LHCN-M2 (cell line): ENCODE measurements at places on chromosomes 5 and 9.

DNA sequence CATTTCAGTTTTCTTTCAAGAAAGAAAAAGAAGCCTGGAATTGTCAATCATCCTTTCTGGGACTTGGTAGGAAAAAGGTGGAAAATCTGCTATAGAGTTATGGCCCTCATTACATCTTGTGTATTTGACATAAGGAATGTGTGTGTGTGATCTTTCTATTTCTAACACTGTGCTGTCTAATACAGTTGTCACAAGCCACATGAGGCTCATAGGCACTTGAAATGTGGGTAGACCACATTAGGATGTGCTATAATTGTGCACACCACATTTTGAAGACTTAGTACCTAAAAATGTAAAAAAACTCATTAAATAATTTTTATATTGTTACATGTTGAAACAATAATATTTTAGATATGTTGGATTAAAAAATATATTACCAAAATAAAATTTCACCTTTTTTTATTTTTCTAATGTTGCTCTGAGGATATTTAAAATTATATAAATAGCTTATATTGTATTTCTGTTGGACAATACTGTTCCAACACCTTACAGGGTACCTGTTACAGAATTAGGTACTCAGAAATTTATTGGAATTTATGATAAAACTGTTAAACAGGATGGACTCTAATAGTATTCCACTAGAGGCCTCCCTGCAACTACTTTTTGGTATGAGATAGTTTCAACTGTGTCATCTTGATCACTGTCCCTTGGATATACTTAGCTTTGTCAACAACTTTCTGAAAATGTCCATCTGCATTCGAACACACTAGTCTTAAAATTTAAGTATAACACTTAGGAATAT, 18.4 kb downstream of the MSANTD3 start:
- DNase-seq: no peak

DNA sequence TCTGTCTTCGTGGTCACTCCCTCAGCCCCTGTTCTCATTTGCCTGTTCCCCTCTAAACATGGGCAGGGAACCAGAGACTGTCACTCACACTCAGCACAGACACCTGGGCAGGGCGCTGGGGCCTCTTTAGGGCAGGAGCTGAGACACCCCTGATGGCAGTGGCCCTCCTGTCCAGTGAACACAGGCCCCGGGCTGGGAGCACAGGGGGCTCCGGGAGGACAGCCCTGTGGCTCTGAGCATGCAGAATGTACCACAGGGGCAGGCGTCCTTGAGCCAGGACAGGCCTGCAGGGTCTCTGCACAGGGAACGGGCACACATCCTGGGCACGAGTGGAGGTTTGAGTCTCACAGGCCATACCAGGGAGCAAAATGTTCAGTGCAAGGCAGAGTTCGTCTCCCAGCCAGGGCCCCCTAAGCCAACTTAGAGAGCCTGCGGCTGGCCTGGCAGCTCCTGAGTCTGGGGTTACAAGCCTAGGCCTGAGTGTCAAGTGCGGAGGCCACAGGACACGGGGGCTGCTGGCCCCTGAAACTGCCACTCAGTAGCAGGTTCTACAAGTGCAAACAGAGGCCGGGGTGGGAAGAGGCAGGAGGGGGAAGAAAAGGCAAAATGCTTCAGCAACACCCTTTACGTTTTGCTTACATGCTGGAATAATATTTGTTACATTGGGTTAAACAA, 55.9 kb upstream of the NKD2 start:
- no peak for DNase-seq

DNA sequence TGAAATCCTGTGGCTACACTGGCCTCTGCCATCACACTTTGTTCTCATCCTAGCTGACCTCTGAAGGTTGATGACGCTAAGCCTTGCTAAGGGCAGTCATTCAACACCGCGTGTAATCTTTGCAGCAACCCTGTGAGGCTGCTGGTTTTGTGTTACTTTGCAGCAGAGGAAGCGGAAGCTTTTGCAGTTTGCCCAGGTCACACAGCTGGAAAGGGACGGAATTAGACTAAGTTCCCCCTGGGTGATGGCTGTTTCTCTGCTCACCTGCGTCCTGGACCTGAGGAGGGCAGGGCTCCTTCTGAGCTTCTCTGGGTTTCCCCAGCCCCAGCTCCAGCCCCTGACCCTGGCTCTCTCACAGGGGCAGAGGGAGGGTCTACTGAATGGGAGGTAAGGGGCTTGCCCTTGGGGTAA, 7.3 kb upstream of the SLC25A51 start:
- no peak for DNase-seq

DNA sequence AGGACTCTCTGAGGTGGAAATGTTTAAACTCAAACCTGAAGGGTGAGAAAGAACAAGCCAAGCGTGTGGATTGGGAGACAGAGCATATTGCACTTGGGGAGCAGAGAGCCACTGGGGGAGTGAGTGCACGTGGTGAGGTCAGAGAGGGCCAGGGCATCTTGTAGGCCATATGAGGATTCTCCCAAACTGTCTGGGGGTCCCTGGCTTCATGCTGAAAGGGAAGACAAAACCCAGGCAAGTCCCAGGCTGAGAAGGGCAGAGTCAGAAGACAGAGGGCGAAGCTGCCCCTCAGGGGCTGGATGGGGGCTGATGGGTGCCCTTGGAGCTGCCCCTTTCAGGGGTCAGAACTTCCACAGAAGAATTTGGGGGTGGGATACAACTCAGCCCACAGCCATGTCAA, 215.3 kb upstream of the S1PR3 start:
- DNase-seq: no peak

GRCh38 chr9:101119206-101119819, 90.8 kb downstream of the PLPPR1 start:
- no peak for DNase-seq

GRCh38 chr5:84885485-84886258, 501.0 kb upstream of the EDIL3 start:
- peak; percentile 78 for DNase-seq

DNA sequence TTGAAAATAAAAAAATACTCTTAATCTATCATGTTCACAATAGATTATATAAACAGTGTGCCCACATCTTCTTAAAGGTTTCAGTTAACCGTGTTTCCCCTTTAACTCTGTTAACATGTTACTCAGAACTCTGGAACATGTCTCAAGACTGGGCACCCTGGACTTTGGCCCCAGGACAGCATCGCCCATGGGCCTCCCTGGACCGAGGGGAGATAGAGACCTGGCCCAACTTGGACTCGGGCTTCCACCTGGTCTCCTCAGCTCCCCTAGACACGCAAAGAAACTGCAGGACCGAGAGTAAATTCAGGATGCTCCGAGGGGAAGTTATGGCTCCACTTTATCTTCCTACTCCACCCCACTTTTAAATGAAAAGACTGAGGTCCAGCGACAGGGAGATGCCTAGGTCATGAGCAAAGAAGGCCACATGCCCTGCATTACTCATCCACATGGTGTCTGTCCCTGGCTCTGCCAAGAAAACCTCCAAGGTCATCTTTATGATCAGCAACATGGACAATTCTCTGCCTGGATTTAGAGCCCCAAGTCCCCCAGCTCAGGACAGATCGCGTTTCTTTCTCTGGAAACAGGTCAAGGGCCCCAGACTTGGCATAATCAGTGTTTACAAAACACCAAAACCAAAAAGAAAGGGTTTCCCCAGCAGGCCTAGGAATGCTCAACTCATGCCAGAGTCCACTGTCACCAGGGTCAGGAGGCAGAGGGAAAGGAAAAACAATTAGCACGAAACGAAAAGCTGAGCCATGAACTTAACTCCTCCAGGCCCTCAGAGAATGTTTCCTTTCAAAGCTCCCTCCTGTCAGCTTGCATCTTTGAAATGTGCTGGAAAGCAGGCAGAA, 17.4 kb downstream of the GPX3 start:
- DNase-seq: peak; percentile 56

GRCh38 chr9:19629488-19629887, 159.3 kb downstream of the SLC24A2 start:
- no peak for DNase-seq

DNA sequence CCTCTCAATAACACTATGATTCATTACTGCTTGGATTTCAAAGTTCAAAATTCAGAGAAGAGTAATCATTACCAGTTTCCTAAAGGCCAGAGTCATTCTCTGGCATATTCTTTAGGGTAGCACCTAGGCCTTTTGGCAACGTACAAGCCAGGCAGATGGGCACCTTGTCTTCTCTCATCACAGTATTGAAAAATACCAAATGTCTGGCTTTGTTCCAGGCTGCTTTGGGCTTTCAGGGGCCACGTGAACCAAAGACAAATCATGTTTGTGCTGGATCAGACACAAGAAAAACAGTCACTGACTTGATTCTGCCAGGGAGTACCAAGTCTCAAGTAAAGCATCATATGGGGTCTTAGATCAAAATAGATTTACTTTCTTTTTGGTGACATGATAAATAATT, 15.5 kb downstream of the MEGF9 start:
- peak; percentile 25 for DNase-seq

DNA sequence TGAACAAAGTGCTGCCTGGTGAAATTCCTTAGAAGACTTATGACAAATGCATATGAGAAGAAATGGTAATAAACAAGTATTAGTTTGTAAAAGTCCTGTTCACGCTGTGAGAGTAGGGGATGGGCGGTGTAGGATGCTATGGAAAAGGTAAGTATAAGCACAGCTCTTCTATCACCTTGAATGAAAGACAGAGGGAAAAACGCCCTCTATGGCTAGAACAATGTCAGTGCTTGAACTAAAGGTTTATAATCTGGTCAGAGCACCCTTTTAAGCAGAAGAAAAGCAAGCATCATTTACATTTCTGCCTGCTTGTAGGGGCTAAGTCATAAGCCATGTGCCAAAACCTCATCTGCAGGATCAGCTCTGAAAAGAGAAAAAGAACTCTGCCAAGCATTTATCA, 115.2 kb downstream of the LHFPL2 start:
- peak; percentile 48 for DNase-seq

- DNase-seq: no peak
Measured at GRCh38 chr5:29262339-29263123, 1931.0 kb upstream of the CDH6 start.
